ENCODE measurements at places on chromosomes 12 and 14.

GRCh38 chr14:34766060-34766459 lies 51.7 kb upstream of the CFL2 start:
- DNase-seq = no peak

DNA sequence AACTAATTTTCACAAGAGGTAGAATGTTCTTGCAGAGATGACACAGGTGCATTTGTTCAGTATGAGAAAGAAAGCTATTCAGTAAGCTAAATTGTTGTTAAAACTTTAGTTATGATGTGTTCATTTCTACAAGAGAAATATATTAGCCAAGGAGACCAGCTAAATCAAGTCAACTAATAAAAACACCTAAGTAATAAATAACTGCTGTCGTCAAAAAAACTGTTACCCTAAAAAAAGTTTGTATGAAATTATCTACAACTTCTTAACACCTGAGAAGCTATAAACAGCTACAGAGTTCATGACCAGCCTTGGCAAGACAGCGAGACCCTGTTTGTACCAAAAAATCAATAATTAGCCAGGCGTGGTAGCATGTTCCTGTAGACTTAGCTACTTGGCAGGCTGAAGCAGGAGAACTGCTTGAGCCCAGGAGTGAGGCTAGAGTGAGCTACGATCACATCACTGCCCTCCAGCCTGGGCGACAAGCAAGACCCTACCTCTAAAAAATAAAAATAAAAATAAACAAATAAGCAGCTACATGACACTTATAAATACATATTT lies 67.6 kb upstream of the AP4S1 start:
- DNase-seq = no peak

GRCh38 chr14:69041783-69042182 lies 62.7 kb upstream of the ACTN1 start:
- no peak for DNase-seq

- DNase-seq = no peak
Observed at GRCh38 chr12:52495389-52495788, 2.3 kb upstream of the KRT6A start.

GRCh38 chr12:60021235-60021634 lies 425.4 kb downstream of the SLC16A7 start:
- no peak for DNase-seq

- DNase-seq = no peak
Observed at GRCh38 chr12:11991604-11992003, 79.1 kb upstream of the BCL2L14 start.

DNA sequence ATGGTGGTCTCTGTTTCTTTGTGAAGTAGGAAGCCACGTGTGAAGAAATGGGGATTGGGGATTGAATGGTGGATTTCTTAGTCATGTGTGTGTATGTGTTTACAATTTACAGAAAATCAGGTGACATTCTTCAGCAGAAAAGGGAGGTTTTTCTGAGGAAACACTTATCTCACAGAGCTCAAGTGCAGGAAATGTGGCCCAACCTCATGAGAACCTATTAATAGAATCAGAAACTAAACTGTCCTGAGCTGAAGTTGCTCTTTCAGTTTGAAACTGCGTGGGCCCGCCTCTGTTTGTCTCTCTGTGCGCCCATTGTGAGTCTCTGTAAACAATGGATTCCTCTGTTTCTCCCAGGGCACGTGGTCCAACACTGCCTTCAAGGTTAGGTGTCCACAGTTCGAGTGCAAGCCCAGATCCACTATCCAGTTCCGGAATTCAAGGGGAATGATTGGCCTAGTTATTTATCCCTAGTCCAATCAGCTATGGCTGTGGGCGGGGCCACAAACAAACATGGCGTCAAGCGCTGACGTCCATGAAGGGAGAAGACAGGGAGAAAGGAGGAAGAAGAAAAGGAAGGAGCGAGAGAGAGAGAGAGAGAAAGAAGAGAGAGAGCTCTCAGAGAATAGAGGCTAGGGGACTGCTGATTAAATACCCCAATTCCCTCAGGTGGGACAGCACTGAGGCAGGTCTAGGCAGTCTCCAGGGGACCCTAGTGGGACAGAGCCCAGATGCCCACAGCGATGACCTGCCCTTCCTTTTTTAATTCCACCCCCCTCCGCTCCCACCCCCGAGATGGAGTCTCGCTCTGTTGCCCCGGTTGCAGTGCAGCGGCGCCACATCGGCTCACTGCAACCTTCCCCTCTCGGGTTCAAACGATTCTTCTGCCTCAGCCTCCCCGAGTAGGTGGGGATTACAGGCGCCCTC lies 31.4 kb upstream of the C12orf76 start:
- DNase-seq = no peak

DNA sequence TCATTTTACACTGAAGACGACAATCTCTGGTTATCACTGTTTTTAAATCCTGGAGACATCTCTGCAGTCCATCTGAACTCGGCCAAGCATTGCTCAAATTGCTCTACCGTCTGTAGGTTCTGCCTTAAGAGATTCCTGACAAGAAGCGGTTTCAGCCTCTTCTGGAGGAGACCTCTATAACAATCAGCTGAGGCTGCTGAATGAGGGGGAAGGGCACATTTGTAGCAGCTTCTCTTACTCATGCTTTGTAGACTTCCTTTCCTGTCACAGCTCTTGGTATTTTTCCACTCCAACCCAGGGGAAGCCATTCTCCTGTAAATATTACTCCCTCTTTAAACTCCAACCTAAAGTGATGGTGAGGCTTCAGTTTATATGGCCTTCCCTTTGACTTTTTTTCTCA lies 3.0 kb downstream of the ARG2 start:
- DNase-seq = peak; percentile 58

DNA sequence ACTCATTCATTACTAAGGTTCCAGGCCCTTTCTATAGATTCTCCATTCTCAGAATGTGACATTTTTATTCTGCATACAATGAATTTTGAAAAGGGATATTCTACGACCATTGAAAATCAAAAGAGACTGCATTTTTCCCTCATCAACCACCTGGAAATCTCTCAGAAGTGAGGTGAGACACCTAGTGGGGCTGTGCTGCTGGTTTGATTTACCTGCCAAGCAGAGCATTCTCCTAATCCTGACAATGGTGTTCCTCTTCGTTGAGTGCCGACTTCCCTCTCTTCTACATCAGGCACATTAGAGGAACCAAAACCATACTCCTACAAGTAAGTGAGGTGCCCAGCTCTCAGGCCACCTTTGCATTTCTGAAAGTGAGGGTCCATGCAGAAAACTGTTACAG lies 14.9 kb downstream of the CKB start:
- DNase-seq = no peak

DNA sequence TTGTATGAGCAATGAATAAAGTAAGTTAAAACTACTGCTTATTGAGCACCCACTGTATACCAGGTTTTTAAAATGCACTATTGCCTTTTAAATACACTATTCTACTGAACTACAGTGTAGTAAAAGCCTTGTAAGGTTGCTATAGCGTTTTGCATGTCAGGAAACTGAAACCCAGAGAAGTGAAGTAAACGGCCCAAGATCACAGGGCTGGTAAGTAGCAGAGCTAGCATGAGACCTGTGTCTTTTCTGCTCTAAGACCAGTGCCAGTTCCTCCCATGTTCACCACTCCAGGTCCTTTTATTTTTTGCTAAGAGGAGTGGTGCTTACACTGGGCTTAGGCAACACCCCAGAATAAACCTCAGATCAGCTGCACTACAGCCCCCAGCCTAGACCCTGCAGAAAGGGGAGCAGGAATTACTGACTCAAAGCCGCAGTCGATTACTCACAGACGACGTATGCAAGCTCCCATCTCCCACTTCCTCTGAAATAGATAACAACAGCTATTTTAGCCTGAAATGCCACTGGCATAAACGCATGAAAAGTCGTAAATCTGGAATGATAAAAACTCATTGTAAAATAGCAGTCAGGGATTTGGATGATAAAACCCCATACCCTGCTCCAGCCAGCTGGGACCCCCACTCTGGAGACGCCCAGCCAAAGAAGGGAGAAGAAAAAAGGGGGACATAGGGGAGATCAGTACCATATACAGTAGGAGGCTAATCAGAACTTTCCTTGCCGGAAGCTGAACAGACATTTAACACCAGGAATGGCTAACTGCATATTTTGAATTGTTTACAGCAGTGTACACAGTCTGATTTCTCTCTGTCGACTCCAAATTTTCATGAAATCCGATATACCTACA lies 108.3 kb downstream of the NUAK1 start:
- DNase-seq = peak; percentile 20

DNA sequence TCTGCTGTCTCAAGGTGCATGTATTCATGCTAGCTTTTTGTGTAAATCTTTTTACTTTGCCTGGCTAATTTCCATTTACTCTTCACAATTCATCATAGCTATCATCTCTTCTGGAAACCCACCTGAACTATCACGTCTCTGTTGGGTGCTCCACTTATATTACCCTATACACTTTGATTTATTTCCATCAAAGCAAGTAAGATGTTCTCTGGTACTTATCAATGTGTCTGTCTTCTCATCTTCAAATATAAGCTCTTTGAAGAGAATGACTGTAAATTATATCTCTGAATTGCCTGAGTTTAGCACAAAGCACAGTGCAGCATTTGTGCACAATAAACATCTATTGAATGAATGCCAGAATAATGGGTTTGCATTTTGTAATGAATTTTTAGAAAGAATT lies 1129.7 kb downstream of the LRFN5 start:
- DNase-seq = no peak

DNA sequence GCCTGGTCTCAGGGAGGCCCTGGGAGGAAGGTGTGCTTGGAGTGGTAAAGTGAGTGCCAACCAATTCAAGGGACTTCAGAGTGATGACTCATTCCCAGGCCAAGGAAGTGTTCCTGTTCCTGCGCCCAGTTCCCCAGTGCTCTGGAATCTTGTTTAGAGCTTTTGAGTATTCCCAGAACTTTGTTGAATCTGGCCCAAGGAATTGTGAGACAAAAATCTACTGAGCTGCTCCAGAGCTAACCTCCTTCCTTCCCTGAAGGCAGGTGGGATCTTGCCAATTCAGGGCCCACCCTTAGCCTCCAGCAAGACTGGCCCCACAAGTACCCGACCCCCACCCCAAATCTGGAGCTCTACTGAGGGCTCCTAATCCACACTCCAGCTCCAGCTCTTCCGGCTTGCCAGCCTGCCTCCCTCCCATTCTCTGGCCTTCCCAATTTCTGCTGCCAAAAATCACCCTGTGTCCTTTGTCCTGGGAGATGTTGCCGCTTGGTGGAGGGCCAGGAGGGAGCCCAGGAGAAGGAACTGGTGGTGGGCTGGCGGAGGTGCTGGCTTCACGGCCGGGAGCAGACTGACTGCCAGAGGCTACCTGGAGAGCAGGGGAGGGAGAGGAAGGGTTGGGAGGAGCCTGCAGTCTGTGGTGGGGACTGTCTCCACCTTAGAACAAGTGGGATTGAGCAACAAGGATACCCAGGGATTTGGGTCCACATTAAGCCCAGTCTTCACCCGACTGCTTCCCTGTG lies 2.0 kb upstream of the ATN1 start:
- DNase-seq = no peak

DNA sequence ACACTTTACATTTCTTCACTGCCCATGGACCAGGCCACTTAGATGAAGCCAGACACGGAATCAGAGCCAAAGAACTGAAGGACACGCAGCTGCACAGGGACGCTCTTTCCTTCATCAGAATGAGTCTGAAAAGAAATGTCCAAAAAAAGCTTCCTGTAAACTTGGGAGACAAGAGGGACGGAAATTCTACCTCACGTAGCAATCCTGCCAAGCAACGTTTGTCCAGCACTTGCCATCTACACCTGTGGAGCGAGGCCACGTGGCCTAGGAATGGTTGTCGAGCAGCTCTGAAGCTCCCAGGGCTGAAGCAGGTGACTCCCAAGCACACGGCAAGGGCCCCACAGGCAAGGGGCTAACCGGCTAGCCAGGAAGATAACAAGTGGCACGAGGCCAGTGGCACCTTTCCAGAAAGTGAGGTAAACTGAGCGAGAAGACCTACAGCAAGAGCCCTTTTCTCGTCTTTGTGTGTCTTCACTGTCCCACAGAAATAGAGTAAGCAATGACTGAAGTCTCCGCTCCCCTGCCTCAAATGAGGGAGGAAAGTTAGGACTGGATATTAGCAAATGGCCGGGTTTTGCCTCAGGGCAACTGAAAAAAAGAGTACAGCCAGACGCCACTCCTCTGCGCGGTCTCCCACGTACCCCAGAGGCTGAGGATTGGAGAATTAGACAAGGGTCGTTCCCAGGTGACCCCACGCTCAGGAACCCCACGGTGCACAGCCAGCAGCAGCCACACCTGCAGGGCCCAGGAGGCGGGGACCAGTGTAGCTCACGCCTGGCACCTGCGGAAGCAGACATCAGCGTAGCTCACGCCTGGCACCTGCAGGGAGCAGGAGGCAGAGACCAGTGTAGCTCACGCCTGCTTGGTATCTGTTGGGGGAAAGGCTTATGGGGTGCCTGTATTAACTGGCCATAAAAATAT lies 7.7 kb downstream of the ZNF605 start:
- DNase-seq = no peak

- no peak for DNase-seq
Observed at GRCh38 chr12:72214163-72214562, 58.0 kb upstream of the TRHDE start.
